ENCODE measurements at places on chromosomes 3 and 15. TPM values are rescaled to one million over a fixed set of nuclear protein-coding genes. Genes with fewer than 3 reads are reported as not detected.
A peak's percentile ranks its signal among the peaks of the same experiment; 100 is the strongest.

DNA sequence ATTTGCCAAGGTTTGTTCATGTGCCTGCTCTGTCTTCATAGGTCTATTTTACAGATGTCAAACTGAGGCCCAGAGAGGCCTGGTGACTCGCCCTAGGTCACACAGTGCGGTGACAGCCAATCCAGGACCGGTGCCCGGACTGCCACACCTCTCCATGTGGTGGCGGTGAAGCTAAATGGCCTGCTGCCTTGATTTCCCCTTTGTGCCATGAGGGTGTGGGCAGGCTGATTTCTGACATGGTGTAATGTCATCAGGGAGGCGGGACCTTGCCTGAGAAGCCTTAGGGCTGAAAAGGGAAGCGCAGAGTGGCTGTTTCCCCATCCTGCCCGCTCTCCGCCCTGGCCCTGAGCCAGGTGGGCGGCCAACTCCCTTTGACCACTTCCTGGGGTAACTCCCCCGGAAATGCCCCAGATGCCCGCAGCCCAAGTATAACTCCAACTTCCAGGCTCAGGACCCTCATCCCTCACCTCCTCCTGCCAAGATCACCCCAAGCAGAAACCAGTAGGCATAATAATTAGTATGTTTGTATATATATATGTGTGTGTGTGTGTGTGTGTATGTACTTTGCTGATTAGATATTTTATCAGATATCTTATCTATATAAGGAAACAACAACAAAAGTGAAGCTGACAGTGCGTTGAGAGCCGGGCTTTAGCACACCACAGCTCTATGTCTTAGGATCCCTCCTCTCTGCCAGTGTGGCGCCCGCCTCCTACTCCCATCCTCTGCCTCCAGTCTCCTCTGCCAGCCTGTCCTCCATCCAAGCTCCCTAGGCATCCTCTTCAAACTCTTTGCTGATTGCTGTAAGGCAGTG, 63.9 kb downstream of the IQSEC1 start:
- H3K27me3 ChIP-seq: no peaks in the 10 kb centered on the region
- no peak for DNase-seq
- H3K4me1 ChIP-seq: peaks cover 25% of the 10 kb centered on the region
- H3K27ac ChIP-seq: no peak overlapping the region
- H3K36me3 ChIP-seq: no peaks in the 10 kb centered on the region

GRCh38 chr3:61997101-61997500, 376.2 kb downstream of the FEZF2 start:
- H3K4me3 ChIP-seq: no peak overlapping the region
- H3K27me3 ChIP-seq: no peaks in the 10 kb centered on the region
- no peaks in the 10 kb centered on the region for H3K36me3 ChIP-seq
- no peak for DNase-seq
- H3K4me1 ChIP-seq: no peaks in the 10 kb centered on the region

DNA sequence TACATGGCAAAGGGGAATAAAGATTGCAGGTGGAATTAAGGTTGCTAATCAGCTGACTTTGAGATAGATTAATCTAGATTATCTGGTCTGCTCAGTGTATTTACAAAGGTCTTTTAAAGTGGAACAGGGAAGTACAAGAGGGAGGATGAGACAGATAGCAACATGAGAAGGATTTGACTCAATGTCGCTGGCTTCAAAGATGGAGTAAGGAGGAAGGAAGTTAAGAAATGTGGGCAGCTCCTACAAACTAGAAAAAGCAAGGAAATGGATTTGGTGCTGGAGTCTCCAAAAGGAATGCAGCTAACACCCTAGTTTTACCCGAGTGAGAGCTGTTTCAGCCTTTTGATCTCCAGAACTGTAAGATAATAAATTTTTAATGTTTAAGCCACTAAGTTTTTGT, 180.7 kb upstream of the TTC14 start:
- no peak overlapping the region for H3K4me3 ChIP-seq
- no peak overlapping the region for H3K27ac ChIP-seq
- DNase-seq: no peak
- H3K4me1 ChIP-seq: no peaks in the 10 kb centered on the region
- no peaks in the 10 kb centered on the region for H3K36me3 ChIP-seq

The NR1I2 gene
- total RNA-seq: not detected

DNA sequence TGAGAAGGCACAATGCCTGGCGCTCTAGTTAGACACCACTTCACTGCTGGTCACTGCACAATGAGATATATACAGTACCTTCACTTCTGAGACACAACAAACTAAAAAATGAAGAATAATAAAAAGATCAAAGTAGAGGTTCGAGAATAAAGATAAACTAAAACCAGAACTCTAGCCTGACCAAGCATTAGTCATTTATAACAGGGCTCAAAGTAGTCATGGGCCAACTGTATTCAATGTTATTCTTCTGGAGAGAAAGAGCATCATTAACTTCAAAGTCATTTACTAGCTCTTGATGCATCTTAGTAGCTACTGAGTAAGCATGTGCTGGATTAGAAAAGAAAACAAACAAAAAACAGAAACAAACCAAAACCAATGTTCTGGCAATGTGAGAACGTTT, 145.2 kb downstream of the SSR3 start:
- H3K4me1 ChIP-seq: no peaks in the 10 kb centered on the region
- peaks cover 2% of the 10 kb centered on the region for H3K27me3 ChIP-seq
- DNase-seq: no peak
- no peak overlapping the region for H3K4me3 ChIP-seq

The CEP19 gene
- 2.7 TPM for total RNA-seq

The TRPM1 gene
- not detected for total RNA-seq

The RLBP1 gene
- total RNA-seq: not detected

- no peaks in the 10 kb centered on the region for H3K4me1 ChIP-seq
- H3K27ac ChIP-seq: no peak overlapping the region
- no peaks in the 10 kb centered on the region for H3K27me3 ChIP-seq
- no peaks in the 10 kb centered on the region for H3K36me3 ChIP-seq
Observed at GRCh38 chr3:80331494-80332170, 563.8 kb upstream of the ROBO1 start.

DNA sequence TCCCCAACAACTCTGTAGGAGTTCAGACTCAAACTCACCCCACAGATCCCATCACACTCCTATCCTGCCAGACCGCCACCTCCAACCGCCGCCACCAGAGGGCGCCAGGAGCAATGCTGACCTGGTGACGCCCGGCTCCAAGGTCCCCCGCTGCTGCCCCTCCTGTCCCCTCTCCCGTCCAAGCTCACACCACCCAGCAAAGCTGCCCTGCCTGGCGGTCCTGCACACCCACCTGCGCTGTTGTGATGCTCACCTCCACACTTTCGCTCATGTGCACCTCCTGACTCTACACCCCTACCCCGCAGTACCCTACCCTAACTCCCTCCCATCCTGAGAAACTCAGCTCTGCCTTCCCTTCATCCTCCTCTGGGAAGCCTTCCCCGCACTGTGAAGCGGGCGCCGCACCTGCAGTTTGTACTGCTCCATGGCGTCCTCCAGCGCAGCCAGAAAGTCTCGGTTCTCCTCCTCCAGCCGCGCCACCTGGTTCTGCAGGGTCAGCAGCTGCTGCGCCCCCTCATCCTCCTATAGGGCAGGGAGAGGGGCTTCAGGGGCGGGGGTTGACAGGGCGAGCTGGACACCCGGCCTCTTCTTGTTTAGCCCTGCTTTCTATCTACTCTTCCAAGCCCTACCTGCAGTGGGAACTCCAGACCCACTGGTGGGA, 7.9 kb downstream of the KIF7 start:
- no peak overlapping the region for H3K27ac ChIP-seq
- no peaks in the 10 kb centered on the region for H3K4me1 ChIP-seq
- no peak for DNase-seq
- H3K36me3 ChIP-seq: peaks cover 5% of the 10 kb centered on the region
- H3K4me3 ChIP-seq: no peak overlapping the region
- no peaks in the 10 kb centered on the region for H3K27me3 ChIP-seq

DNA sequence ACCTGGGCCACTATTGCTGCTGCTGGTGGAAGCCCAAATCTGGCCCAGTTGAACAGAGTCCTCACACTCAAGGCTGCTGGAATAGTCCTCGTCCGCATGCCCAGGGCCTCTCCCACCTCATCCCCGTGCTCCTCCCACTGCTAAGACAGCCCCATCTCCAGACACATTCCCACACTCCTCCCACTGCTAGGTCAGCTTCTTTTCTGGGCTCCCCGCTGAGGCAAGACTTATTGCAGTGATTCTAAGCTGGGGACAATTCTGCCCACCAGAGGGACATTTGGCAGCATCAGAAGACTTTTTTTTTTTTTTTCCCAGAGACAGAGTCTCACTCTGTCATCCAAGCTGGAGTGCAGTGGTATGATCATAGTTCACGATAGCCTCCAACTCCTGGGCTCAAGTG, 35.1 kb downstream of the POC1A start:
- no peak overlapping the region for H3K4me3 ChIP-seq
- H3K27ac ChIP-seq: no peak overlapping the region
- no peaks in the 10 kb centered on the region for H3K4me1 ChIP-seq
- DNase-seq: no peak
- H3K36me3 ChIP-seq: peaks cover 31% of the 10 kb centered on the region

- H3K27ac ChIP-seq: no peak overlapping the region
- no peak overlapping the region for H3K4me3 ChIP-seq
- H3K36me3 ChIP-seq: no peaks in the 10 kb centered on the region
- no peaks in the 10 kb centered on the region for H3K27me3 ChIP-seq
- DNase-seq: peak; percentile 68
- peaks cover 13% of the 10 kb centered on the region for H3K4me1 ChIP-seq
Observed at GRCh38 chr3:58217209-58217811, 6.5 kb upstream of the DNASE1L3 start.

DNA sequence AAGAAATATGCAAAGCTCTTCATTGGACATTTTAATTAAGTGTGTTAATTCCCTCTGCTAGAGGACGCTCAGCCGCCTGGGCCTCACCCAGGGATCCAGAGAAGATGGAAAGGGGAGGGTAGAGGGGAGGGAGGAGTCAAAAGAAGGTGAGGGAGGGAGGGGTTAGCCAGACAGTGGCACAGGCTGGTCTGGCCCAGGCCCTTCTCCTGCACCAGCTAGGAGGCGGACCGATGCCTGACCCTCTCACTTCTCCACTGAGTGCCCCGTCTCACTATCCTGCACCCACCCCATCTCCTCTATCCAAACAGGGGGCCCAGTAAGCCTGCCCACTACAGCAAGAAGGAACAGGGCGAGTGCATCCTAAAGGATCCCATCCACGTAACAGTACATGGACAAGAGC, 22.9 kb downstream of the RAB6B start:
- DNase-seq: no peak
- H3K27me3 ChIP-seq: no peaks in the 10 kb centered on the region
- no peak overlapping the region for H3K27ac ChIP-seq
- no peak overlapping the region for H3K4me3 ChIP-seq
- no peaks in the 10 kb centered on the region for H3K4me1 ChIP-seq
- H3K36me3 ChIP-seq: no peaks in the 10 kb centered on the region

The NKTR gene
- total RNA-seq: 25.9 TPM

DNA sequence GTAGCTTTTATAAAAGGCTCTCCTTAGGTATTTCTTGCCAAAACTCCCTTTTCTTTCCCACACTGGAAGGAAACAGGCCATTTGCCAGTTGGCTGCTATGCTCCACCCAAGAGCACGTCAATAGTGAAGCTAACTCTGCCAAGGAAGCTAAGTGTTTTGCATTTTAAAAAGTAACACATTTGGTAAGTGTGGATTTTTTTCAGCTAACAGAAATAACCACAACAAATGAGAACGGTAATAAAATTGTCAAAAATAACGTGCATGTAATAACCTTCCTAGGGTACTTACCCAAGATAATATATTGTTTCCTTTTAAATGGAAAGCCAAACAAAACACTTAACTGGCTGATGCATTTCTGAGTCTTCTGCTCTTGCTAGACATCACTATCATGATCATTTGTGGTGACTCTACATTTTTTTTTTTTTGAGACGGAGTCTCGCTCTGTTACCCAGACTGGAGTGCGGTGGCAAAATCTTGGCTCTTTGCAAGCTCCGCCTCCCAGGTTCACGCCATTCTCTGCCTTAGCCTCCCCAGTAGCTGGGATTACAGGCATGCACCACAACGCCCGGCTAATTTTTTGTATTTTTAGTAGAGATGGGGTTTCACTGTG, 4.6 kb downstream of the DPP8 start:
- H3K36me3 ChIP-seq: peaks cover 41% of the 10 kb centered on the region
- H3K4me3 ChIP-seq: no peak overlapping the region
- no peak for DNase-seq
- no peaks in the 10 kb centered on the region for H3K27me3 ChIP-seq
- H3K27ac ChIP-seq: no peak overlapping the region

DNA sequence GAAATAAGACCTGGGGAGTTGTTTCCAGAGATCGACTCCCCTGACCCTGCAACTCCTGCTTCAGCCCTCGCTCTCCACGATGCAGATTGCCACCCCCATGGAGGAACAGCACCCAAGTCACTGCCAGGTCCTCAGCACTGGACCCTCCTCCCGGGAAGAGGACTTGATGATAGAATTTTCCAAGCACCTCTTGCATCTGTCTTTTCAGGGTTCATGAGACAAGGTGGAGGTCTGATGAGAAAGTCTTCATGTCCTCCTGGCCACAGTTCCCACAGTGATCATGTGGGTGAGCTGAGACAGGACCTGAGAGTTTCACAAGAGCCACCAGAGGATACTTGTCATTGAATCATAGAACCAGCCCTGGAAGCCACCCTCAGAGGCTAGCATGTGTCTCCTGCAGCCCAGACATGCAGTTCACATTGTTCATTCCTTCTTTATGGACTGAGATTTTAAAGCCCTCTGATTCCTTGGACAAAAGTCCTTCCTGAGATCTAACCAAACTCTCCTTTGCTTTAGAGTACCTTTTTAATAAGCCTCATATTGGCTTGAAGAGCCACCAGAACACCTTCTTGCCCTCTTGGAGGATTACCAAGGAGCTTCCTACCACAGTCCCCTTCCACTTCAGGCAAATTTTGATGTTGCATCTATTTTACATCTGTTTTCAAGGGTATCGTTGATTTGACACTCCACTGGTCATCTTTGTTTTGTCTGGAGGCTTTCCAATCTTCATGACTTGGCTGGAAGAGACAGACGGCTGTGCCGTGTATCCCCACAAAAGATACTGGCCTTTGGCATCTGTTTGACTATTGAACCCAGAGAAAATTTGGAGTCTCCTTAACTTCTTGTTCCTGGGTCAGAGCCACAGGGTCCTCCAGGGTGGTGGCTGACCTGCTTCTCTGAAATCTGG, 224.8 kb upstream of the BHLHE40 start:
- no peak overlapping the region for H3K4me3 ChIP-seq
- H3K27me3 ChIP-seq: no peaks in the 10 kb centered on the region
- no peaks in the 10 kb centered on the region for H3K4me1 ChIP-seq
- H3K27ac ChIP-seq: no peak overlapping the region

- peaks cover 15% of the 10 kb centered on the region for H3K27me3 ChIP-seq
- no peaks in the 10 kb centered on the region for H3K36me3 ChIP-seq
- H3K27ac ChIP-seq: no peak overlapping the region
- H3K4me1 ChIP-seq: peaks cover 3% of the 10 kb centered on the region
- H3K4me3 ChIP-seq: no peak overlapping the region
- DNase-seq: no peak
Observed at GRCh38 chr15:74829991-74830390, 3.6 kb downstream of the CPLX3 start.

The CDHR4 gene
- total RNA-seq: not detected

GRCh38 chr3:138945709-138946662, 951 bp downstream of the FOXL2 start:
- no peak for DNase-seq
- no peaks in the 10 kb centered on the region for H3K4me1 ChIP-seq
- H3K4me3 ChIP-seq: peak overlapping the region; percentile 53
- no peaks in the 10 kb centered on the region for H3K27me3 ChIP-seq
- H3K36me3 ChIP-seq: no peaks in the 10 kb centered on the region
- H3K27ac ChIP-seq: no peak overlapping the region
